Mesothelial cell of epicardium (in vitro differentiated cells): ENCODE measurements at places on chromosomes 16 and 17.

DNA sequence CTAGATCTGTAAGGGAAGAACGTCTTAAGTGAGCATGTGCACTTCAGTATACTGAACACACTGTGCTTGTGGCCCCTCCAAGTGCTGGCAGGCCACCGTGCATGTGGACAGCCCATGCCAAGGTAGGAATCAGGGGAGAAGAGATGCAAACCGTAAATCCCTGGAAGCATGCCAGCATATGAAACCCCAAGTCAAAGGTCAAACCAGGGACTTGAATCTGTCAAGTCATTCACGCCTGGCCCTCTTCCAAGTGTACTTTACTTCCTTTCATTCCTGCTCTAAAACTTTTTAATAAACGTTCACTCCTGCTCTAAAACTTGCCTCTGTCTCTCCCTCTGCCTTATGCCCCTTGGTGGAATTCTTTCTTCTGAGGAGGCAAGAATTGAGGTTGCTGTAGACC, 2.8 kb upstream of the ATXN2L start:
- no peak for DNase-seq

DNA sequence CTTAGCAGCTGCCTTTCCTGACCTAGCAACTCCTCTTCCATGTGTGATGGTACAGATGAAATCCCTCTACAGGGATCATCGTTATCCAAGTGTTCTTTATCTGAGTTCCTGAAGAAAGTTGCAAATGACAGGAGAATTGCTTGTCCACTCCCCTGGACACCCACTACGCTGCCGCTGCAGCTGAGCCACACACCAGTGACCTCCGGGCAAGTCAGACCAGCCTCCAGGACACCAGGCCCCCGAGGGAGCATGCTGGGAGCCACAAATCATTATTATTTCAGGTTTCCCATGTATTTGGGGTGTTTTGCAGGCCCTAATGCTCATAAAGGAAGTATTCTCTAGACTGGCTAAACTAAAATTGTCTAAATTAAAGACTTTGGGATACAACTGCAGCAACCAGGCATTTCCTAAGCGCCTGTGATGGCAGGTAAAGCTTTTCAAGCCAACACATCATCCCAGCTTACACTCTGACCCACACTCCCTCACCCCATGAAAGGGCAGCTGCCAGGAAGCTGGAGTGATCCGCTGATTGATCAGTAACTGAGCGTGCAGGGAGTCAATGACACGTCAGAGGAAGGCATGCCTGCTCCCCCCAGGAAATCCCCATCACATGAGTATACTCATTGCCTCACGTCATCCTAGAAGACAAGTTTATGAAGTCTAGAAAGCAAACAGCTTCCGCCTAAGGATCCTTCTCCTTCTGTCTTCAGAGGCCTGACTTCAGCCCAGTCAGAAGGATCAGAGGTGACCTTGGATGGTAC, 14.4 kb downstream of the FA2H start:
- DNase-seq, result no peak

DNA sequence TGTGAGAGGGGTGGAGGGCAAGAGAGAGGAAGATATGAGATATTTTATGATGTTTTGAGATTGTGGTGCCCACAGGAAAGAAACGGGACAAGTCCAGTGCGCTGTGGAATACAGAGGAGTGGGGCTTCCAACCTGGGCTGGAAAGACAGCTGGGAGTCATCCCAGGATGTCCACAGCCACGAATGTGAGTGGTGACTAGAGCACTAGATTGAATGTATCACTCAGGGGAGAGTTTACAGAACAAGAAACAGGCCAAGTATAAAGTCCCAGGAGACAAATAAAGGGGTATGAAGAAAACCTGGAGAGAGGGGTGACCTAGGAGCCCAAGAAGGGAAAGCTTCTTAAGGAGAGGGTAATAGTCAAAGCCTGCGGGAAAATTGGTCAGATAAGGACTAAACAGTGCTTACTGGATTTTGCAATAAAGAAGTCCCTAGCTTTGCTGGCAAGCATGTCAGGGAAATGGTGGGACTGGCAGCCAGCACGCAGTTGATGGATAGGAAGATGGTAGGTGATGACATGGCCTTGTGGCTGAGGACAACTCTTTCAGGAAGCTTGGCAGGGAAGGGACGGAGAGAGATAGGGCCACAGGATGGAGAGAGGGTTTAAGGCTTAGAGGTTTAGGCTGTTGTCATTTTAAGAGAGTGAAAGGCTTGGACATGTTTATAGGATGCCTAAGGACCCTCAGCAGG, 114.5 kb downstream of the AXIN2 start:
- no peak for DNase-seq

GRCh38 chr17:19440421-19440820, 29.4 kb downstream of the RNF112 start:
- no peak for DNase-seq

DNA sequence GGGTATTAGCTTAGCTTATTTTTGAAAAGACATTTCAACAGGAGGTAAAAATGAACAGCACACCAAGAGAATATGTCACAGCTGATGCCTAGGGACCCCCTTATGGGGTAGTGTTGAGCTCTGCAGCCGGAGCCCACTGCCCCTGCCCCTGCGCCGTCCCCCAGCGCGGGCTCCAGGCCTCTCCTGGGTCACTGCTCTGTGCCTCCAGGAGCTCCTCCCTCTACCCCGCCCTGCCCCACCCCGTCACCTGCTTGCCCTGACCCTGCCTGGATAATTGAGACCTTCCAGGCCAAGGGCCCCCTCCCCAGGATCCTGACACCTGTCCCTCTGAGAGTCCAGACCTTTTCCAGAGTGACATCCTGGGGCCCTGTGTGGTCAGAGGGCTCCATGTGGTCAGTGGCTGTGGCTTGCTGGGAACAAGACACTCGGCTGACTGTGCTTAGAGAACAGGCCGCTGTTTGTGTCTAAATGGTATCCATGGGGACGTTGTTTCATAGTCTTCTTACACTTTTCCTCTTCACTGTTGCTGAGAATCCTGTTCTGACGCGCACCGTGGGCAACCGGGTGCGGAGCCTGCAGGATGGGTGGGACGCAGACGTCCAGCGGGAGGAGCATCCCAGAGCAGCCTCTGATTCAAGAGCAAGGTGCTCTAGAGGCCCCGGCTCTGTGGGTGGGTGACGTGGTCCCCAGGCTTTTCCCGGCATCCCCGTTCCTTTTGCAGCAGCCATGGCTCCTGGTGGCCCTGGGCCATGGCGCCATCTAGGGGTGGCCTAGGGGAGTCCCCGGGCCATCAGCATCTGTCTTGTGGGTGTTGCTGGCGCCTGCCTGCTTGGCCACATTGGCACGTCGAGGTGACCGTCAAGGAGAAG, 20.0 kb upstream of the WFIKKN1 start:
- no peak for DNase-seq

DNA sequence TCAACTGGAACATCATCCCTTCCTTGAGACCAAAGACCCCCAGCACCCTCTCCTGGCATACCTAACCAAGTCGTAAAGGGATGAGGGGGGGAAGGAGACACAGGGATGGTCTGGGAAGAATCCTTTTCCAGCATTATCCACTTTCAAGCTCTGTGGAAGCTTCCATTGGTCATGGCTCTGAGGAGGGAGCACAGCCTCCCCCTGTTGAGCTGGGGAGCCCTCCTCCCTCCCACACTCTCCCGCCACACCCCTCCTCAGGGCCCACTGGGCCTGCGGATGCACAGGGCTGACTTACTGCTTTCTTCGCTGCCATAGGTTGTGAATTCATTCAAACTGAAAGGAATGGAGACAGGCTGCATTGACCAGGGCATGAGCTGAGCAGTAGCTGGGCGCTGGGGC, 12.4 kb downstream of the CSF3 start:
- no peak for DNase-seq

DNA sequence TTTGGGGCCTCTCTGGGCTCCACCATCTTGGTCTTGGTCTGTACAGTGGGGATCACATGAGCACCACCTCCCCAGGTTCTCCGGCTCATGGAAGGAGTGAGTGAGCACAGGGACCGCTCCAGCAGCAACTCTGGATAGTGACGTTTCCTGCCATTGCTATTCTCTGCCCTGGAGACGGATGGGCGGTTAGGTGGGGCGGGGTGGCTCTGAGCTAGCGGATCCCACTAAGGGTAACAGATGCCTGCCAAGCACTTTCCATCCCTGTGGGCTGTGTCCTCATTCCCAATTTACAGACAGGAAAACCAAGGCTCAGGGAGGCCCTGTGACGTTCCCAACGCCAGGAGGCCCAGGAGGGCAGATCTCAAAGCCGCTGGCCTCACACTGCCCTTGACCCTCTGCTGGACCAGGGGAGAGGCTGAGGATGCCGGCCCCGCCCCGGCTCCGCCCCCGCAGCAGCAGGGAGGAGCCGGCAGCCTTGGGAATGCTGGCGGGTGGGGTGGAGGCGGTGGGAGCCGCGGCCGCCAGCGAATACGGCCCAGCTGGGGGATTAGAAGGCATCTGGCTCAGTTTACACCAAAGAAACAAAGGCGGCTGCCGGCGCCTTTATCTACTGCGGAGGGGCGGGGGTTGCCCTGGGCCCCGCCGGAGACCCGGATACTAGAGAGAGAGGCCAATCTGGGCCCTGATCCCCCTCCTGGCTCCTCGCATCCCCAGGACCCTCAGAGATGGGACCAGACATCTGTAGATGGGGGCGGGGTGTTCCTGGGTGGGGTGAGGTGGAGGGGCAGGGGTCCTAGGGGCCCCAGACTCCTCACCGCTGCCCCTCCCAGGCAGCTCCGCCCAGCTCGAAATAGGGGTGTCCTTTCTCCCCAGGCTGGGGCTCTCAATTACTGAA, 122.3 kb upstream of the CIBAR2 start:
- peak; percentile 82 for DNase-seq

GRCh38 chr17:7884581-7885366, 3.8 kb upstream of the CHD3 start:
- no peak for DNase-seq

DNA sequence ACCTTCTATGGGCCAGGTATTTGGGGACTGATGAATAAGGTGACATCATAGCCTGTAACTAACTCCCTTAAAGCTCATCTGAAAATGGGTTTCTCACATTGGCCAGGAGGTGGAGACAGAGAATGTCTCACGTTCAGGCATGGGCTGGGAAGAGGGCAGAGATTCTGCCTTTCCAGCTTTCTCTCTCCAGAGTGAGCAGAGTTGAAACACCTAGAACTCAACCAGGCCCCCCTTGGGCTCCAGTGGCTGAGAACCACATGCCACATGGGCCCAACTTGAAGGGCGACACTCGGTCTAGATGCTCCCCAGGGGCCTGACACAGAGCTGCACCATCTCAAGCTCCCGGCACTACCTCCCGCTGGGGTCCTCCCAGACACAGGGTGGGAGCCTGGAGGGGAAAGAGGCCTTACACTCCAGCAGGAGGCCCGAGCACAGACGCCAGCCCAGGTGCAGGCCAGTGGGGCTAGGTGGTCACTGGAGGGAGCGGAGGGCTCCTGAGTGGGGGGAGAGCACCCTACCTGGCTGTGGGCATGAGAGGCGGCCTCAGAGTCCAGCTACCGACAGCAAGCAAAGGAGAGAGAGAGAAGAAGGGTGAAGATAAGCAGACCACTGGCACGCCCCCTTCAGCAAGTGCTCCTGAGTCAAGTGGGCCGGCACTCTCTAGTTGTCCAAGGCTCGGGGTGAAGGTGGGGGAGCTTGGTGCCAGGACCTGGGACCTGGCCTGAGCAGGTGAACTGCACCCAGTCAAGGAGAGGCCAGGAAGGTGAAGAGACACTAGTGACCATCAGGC, 55.9 kb downstream of the MYO18A start:
- no peak for DNase-seq

- DNase-seq, result peak; percentile 96
These were observed at the start of gene EZH1 for GRCh38 chr17:42744806-42745617. Gene EZH1, minus strand, starts transcription at chr17:42745040. Its CDS starts 16,099 bp downstream, at chr17:42728941.

DNA sequence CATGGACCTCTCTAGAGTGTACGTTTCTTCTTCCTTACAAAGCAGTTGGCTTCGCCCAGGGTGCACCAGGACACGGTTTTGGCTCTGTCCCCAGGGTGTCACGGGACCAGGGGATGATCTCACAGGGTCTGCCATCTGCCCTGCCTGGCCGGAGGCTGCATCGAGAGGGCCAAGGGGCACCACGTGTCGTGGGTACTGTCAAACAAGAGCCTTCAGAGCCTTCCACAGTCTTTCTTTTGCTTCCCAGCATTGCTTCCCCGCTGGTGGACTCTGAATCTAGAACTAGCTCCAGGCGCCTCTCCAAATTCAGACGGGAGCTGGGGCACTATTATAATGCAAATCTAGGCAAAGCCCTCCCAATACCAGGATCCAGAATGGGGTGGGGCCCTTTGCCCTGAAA, 47.9 kb downstream of the MAPT start:
- no peak for DNase-seq

DNA sequence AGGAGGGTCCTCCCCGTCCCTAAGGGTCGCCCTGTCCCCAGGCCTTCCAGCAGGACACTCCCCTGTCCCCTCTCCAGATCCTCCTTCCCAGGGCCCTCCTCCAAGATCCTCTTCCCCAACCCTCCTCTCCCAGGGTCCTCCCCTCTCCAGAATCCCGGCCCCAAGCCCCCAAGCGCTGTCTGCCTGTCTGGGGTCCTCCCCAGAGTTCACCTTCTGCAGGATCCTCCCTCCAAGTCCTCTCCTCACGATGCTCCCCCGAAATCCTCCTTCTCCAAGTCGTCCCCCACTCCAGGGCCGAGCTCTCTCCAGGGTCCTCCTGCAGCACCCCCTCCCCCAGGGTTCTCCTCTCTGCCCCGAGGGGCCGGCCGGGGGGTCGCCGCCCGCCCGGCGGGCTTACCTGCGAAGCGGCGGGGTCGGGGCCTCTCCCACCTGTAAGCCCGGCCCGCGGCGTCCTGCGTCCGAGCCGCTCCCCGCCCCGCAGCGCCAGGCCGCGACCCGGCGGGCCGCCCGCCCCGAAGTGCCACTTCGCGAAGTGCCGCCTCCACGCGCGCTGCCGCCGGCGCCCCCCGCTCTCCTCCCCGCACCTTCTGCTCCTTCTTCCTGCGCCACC, 678 bp upstream of the BAIAP2 start:
- DNase-seq, result no peak

DNA sequence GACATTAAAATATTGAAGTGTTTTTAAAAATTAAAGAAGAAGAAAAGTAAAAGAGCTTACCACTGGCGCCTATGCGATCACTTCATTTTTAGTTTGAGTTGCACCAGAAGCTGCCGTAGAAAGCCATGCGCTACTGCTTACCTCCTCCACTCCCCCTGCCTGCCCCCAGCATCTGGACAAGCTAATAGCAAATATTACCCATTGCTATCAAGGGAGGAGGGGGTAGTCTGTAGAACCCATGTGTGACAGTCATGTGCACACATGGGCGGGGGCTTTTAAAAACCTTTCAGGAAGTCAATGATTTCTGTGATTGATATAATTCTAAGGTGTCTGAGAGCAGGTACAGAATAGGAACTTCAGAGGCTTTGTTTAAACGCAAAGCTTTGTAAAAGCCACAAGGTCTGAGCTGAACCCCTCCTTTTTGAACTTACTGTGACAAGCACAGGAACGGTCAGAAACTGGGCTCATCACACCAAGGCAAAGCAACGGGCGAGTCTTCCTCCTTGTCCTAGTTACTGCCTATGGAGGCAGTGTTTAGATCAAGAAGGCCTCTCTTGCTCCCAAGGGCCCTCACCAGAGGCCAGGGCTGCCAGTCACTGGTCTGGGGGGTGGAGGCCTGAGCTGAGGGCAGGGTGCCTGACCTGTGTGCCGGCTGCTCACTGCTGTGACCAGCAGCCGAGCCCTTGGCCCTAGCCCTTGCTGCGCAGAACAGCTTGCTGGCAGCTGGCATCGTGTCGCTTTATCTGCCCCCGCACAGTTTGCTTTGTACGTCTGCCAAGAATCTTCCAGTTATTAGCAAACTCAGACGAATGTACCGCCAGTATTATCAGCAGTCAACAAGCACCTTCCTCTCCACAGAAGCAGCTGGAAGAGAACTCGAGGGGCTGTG, 15.0 kb downstream of the GINS2 start:
- no peak for DNase-seq

GRCh38 chr16:66899945-66900710, 18.6 kb downstream of the CDH16 start:
- peak; percentile 65 for DNase-seq
